ENCODE measurements at places on chromosomes 16 and 17.

DNA sequence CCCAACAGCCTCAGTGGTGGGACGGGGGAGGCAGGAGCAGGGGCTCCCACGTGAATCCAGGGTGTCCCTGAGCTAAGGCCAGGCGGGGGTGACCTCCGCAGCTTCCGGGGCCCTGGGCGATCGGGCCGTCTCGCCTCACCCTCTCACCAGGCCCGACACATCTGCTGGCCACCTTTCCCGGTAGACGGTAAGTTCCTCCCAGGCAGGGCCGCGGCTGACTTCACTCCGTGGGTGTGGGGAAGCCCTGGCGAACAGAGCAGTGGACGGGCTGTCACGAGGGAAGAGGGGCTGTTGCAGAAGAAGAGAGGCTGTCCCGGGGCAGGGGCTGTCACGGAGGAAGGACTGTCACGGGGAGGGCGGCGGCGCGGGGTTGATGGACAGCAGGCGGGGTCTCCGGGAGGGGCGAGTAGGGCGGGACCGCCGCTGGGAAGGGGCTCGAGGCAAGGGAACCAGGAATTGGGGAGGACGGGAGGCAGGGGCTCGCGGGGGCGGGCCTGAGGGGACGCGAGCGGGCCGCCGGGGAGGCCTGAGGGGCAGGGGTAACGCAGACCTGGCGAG, 498 bp downstream of the PKMYT1 start:
- peak; percentile 45 for DNase-seq

DNA sequence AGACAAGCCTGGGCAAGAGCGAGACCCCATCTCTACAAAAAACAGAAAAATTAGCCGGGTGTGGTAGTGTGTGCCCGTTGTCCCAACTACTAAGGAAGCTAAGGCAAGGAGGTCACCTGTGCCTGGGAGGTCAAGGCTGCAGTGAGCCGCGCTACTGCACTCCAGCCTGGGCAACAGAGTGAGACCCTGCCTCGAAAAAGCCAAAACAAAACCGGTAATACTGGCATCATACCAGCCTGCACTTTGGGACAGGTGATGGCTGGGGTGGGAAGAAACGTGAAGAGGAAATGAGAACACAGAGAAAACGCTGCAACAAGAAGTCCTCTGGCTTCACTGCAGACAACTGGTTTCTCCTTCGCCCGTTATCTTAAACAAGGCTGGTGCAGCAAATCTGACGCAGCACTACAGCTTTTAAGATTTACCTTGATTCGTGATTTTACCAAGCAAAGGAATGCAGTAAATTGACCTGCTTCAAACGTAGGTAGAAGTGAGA, 725 bp upstream of the CASC3 start:
- no peak for DNase-seq

DNA sequence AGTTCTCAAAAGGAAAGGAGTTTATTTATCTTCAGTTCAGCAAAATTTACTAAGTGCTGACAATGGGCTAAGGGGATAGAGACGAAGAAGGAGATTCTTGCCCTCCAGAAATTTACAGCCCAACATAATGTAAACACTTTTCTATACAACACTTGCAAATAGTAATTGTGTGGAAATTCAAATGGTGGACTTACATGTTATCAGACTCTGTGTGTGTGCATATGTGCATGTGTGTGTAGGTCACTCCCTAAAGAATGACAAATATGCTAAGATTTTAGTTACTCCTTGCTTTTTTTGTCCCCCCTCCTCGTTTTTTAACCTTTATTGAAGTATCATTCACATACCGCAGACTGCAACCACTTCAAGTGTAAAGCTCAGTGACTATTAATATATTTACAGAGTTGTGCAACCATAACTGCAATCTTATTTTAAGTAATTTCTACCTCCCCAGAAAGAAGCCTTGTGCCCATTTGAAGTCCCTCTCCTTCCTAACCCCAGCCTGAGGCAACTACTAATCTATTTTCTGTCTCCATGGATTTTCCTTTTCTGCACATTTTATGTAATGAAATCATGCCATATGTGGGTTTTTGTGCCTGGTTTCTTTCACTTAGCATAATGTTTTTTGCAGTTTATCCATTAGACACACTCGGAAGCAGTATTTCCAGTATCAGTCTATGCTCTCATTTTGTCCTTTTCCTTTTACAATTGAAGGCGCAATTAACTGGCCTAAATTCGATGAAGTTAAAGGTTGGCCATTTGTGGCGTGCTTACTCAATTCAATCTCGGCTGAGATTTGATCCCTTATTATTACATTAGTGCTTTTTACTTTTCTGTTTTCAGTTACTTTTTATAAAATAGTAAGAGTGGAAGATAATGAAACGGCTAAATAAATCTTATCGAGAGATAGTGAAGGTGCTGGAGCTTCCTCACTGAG, 318.4 kb downstream of the HAPSTR1 start:
- DNase-seq = no peak

DNA sequence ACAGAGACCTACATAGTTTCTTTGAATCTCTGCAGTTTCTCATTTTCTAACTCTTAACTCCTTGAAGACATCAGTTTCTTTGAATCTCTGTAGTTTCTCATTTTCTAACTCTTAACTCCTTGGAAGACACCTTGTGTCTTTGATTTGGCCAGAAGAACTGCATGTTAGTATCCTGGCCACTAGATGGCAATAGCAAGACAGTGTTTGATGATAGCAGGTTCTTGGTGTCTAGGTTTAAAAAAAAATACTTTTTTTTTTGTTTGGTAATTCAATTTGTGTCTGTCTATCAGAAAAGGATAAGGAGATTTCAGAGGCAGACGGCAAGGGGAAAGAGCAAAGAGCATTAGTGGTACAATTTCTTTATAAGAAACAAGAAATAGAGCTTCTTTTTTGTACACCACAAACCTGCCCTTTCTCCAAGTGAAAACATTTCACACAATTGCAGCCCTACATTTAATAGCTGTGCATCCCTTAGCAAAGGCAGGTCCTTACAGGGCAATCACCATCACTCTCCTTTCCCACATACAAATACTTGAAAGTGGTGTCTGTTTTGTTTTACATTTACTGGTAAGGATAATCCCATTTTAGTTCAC, 1324.9 kb upstream of the CDH8 start:
- no peak for DNase-seq

- DNase-seq = no peak
Measured at GRCh38 chr17:33038740-33039139, 47.1 kb downstream of the SPACA3 start.

- DNase-seq = no peak
Measured at GRCh38 chr16:25110387-25110947, 1.1 kb upstream of the LCMT1 start.

DNA sequence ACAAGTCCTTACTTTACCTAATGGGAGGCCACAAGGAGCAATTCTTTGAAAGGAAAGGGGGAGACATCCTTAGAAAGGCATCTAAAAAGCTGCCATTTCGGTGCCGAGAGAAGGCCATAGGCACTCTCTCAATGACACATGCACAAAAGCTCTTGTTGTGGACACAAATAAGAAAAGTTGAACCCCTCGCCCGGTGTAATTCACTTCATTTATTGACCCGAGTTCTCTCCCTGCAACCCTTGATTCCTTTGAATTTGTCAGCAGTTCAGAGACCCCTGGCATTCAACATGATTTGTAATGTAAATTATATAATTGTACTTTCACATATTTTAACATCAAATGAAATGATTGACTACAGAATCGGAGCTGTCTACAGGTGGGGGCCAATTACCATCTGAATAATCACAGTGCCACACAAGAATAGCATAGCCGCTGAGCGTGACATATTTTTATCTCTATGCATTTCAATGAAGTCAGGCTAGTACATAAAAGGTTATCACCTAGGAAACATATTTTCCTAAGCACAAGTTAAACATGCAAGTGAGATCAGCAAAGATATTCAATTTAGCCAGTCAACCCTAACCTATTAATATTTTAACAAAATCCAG, 66.7 kb downstream of the IRX6 start:
- no peak for DNase-seq

DNA sequence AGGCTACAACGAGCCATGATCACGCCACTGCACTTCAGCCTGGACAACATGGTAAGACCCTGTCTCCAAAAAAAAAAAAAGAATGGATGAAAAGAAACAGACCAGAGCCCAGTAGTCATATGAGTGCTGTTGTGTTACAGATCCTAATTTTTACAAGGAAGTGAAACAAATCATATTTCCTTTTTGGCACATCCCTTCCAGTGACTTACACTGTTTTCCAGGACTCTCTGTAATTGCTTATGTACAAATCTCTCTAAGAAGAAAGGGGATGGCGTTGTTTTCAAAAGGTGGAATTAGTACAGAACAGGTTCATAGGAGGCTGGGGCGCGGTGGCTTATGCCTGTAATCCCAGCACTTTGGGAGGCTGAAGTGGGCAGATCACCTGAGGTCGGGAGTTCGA, 19.8 kb upstream of the ZNF594 start:
- no peak for DNase-seq

DNA sequence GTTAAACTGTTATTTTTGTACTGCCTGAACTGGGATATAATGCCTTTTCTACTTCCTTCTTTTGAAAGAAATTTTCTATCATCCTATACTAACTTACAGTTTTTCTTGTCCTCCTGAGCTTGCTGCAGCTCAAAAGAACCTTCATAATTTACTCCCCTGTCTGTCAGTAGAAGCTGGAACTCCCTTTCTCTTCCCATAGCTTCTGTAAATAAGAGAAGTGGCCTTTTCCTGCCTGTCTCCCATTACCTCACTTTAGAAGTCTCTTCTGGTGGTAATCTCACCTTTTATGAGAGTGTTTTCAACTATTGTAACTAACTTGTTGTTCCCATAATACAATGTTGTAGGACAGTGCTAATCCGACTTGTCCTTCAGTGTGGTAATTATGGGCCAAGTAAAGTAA, 246.7 kb upstream of the TBX2 start:
- no peak for DNase-seq

GRCh38 chr16:69909760-69910159, 41.4 kb upstream of the CLEC18A start:
- DNase-seq = no peak

- DNase-seq = no peak
Measured at GRCh38 chr17:56313201-56313600, 159.9 kb downstream of the ANKFN1 start.

DNA sequence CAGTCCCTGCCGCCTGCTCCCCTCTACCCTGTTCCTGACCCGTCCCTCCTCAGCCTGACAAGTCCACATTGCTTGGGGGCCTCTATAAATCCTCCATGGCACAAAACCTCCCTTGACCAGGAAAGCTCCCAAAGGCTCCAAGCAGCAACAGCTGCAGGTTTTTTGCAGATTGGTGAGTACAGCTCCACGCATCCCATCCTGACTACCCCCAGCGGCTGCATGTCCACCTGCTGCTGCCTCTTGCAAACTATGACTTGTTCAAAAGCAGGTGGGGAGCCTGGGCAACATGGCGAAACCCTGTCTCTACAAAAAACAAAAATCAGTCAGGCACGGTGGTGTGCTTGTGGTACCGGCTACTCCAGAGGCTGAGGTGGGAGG, 122.8 kb downstream of the ANKRD11 start:
- no peak for DNase-seq

DNA sequence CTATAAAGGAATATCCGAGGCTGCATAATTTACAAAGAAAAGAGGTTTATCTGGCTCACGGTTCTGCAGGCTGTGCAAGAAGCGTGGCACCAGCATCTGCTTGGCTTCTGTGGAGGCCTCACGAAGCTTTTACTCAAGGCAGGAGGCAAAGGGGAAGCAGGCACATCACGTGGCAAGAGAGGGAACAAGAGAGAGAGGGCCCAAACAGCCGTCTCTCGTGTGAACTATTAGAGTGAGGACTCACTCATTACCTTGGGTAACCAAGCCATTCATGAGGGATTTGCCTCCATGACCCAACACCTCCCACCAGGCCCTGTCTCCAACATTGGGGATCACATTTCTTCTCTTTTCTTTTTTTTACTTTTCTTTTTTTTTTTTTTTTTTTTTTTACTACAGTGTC, 7.5 kb upstream of the ALKBH5 start:
- DNase-seq = no peak

DNA sequence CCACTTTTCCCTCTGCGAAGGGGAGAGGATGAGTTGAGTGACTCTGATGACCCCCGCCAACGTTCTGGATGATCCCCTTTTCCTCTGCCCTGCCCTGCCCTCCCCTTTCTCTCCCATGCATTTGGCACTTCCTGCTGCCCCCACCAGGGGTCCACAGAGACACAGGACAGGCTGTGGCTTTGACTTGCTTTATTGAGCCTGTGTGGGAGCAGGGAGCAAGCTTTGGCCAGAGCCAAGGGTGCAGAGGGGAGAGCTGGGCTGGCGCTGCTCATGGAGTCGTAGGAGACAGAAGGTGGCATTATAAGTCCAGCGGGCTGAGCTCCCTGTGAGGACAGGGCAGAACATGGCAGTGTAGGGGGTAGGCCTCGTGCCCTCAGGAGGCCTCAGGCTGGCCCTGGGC, 1.6 kb downstream of the PPY start:
- no peak for DNase-seq

GRCh38 chr17:42683407-42684034, 1.2 kb downstream of the CNTNAP1 start:
- DNase-seq = no peak

DNA sequence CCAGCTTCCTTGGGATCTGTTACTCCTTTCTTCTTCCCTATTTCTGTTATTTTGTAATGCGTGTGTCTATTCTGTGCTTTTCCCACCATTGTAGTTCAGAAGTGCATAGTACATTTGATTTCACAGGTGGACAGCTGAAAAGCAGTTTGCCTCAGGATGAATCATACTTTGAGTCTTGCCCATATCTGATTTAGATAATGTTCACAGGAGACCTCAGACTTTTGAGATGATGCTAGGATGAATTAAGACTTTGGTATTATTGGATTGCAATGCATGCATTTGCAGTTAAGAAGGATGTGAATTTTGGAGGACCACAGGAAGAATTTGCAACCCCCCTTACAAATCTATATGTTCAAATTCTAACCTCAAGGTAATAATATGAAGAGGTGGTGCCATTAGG, 769.6 kb downstream of the CDH11 start:
- DNase-seq = no peak

GRCh38 chr16:9205661-9206060, 114.2 kb downstream of the HAPSTR1 start:
- DNase-seq = no peak

- DNase-seq = no peak
Measured at GRCh38 chr17:8384801-8385378, 1.9 kb upstream of the RPL26 start.

- no peak for DNase-seq
Measured at GRCh38 chr17:59266745-59267144, 46.4 kb downstream of the GDPD1 start.

DNA sequence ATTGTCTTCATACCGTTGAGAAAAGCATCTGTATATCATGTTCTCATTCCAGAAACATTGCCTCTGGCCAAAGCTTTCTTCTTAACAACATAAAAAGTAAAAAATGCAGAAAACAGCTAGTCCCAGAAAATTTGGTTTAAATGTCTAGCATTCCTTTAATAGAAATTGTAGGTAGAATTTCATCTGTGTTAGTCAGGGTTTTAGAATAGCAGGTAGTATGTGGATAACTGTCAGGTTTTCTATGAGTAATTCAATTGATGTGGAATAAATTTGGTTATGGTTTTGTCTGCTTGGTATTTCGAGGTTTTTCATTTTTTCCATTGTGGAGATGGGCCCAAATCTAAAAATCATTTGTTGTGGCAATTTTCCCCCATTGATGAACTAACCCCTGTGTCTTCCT, 616.7 kb downstream of the KCNJ2 start:
- DNase-seq = no peak

GRCh38 chr17:31061678-31062077, 33.1 kb upstream of the NF1 start:
- no peak for DNase-seq

Measured in 8988T (cell line).